ENCODE measurements at places on chromosomes 2 and 18.

DNA sequence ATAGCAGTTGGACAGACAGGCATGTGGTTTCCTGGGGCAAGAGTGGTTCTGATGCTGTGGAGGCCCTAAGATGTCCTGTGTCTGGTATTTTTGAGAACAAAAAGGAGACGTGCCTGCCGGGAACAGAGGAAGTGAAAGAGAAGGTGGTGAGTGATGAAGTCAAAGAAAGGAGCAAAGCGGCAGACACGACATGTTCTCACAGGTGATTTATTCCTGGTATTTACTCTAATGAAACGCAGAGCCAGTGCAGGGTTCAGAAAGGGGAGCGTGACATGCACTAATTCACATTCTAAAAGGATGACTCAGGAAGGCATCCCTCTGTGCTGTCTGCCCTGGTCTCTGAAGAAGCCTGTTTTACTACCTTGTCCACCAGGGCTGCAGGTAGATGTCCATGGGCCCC is 211.0 kb downstream of the KCNE4 start:
- DNase-seq: peak; percentile 93

DNA sequence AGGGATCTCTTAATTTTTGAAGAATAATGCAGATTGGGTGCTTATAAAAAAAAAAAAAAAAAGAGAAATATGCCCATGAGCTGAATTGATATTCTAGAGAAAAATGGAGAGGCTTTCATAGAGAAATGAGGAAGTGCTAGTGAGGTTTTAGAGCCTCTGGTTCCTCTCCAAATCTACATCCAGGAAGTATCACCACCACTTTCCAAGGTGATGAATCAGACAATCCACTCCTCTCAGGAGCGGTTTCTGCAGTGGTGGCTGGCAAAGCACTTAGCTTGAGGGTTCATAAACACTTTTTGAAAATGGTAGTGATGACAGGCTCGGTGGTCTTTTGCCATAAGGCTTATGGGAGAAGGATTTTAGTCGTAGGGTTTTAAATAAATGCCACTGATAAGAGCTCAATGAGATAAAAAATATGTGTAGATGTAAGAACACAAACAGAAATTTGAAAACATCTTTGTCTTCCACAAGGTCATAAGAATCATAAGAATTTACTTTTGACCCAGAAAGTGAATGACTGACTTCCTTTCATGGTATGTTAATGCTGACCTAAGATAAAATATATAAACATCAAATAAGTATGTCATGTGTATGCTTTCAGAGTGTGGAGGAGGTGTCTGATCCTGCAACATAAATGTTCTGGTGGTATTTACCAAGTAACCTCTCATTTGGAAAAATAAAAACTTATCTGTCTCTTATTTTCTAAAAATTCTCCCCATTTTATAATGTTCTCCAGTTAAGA is 42.1 kb upstream of the DSG1 start:
- DNase-seq: no peak

- DNase-seq: peak; percentile 63
Observed at GRCh38 chr2:86038291-86039081, 67.2 kb downstream of the POLR1A start.

- DNase-seq: no peak
Observed at GRCh38 chr2:63853527-63854310, 12.0 kb downstream of the UGP2 start.

- peak; percentile 77 for DNase-seq
Observed at GRCh38 chr2:51953931-51954330, 922.0 kb upstream of the NRXN1 start.

GRCh38 chr2:8494151-8494550 is 187.7 kb upstream of the ID2 start:
- DNase-seq: no peak

- DNase-seq: no peak
Observed at GRCh38 chr2:146764301-146764700, 1080.5 kb upstream of the ACVR2A start.

GRCh38 chr2:104897515-104898184 is 43.7 kb downstream of the POU3F3 start:
- DNase-seq: peak; percentile 71

- no peak for DNase-seq
Observed at GRCh38 chr2:219916726-219917440, 289.5 kb downstream of the SLC4A3 start.

GRCh38 chr2:19062370-19062769 is 296.1 kb downstream of the OSR1 start:
- DNase-seq: no peak

GRCh38 chr2:237682856-237683670 is 55.7 kb downstream of the LRRFIP1 start:
- no peak for DNase-seq

DNA sequence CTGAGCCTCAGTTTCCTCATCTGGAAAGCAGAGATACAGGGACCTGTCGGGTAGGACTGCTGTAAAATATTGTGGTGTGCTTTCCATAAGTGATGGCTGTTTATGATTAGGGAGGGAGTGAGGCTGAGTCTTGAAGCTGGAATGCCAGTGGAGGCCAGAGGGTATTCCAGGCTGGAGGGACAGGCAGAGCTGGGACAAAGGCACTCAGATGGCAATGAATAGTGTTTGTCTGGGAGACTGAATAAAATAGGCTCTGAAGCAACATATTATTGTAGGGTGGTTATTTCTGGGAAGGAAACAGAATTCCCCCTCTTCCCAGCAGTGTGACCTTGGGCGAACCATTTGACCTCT is 120.7 kb downstream of the INHBB start:
- DNase-seq: no peak

DNA sequence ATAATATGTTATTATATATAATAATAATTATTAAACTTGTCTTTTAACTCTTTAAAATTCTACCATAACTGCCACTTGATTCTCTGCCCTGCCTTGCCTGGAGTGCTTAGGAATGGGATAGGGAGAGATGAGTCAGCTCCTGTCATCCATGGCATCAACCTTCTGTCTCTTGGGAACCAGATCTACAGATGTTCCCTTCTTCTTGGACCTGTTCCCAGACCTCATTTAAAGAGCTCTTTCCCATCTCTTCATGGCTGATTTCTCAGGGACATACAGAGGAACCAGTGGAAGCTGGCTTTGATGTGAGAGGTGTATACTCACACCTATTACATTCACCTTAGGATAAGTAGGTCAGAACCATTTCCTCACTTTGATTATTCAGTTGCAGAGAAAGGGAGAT is 155.3 kb upstream of the MYO3B start:
- DNase-seq: peak; percentile 83

DNA sequence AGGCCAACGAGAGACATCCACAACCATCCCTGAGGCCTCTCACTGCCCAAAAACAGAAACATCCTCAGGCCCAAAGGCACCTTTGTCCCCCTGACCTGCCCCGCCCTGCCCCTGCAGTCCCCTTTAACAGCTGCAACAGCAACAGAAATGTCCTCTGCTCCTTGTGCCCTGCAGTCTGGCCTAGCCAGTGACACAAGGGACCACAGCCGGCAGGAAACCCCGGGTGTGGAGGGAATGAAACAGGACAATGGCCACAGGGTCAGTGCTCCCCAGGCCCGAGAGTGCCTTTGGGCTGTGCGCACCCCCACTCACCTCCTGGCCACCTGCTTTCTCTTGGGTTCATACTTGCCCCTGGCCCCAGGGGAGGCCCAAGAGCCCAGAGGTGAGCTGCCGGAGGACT is 35.6 kb downstream of the SNED1 start:
- no peak for DNase-seq

DNA sequence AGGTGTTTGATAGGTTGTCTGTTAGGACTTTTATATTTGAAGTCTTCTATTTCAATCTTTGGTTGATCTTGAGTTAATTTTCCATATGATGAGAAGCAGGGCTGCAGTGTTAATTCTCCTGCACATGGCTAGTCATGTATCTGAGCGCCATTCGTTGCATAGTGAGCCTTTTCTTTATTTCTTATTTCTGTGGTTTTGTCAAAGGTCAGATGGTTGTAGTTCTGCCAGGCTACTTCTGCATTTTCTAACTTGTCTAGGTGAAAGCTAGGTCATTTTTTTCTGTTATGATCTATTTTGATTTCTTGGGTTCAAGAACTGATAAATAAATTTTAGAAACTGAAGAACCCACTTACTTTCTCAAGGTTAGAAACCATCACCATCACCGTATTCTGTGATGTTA is 56.7 kb downstream of the CCDC74A start:
- no peak for DNase-seq

DNA sequence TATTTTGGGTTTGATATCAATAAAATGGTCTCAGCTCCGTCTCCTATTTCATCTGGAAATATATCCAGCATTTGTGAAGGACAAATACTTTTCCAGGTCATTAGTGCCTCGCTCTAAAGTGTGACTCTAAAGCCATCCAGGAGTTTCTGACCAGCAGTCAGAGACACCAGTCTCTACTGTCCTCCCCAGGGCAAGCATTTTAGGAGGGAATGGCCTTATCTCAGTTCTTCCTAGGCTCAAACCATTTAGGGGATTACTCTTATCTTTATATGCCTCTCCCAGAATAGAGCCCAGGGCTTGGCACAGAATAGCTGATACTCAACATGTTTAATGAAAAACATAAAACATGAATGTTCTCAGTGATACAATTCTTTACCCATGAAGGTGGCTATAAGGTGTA is 187.6 kb downstream of the NAPG start:
- no peak for DNase-seq

DNA sequence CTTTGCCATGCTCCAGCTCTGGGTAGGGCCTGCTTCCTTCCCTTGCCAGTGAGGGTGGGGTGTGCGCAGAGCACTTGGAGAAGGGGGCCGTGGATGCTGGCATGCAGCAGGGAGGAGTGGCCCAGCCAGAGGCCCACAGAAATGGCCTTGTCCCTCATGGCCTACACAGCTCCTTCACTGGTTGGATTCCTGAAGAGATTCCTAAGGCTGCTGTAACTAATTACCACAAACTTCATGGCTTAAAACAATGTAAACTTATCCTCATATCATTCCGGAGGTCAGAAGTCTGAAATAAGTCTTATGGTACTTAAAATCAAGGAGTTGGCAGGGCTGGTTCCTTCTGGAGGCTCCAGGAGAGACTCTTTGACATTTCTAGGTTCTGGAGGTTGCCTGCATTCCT is 195.2 kb downstream of the GLI2 start:
- peak; percentile 55 for DNase-seq

GRCh38 chr2:174577967-174578589 is 19.5 kb downstream of the WIPF1 start:
- DNase-seq: peak; percentile 80

DNA sequence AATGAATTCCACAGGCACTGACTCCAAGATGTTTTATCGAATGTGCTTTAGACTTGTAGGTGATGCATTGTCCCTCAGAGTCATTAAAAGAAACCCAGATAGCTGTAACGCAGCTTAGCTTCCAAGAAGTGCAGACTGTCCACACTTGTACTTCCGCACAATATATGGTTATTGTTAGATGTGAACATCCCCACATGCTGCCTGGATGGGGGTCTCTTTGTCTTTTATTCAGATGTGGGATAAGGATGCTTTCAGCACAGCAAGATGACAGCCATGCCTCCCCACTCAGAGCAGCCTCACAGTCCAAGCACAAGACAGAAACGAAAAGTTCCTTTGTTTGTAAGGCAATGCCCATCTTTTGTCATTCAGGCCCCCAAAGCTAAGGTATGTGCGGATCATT is 416.6 kb downstream of the HRH4 start:
- no peak for DNase-seq

DNA sequence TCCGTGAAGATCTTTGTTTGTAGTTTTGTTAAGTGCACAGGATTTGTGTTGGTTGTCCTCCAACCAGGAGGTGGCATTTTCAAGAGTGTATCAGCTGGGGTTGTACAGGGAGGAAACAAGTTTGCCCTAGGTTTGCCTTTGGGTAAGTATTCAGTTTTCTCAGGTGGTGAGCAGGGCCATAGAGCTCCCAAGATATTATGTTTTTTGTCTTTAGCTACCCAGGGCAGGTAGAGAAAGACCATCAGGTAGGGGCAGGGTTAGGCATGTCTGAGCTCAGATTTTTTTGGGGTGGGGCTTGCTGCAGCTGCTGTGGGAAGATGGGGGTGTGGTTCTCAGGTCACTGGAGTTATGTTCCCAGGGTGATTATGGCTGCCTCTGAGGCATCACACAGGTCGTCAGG is 191.6 kb downstream of the DCDC2C start:
- no peak for DNase-seq

- no peak for DNase-seq
Observed at GRCh38 chr2:240878341-240878936, 9.8 kb downstream of the AGXT start.

GRCh38 chr18:54767098-54767497 is 61.2 kb upstream of the RAB27B start:
- no peak for DNase-seq

DNA sequence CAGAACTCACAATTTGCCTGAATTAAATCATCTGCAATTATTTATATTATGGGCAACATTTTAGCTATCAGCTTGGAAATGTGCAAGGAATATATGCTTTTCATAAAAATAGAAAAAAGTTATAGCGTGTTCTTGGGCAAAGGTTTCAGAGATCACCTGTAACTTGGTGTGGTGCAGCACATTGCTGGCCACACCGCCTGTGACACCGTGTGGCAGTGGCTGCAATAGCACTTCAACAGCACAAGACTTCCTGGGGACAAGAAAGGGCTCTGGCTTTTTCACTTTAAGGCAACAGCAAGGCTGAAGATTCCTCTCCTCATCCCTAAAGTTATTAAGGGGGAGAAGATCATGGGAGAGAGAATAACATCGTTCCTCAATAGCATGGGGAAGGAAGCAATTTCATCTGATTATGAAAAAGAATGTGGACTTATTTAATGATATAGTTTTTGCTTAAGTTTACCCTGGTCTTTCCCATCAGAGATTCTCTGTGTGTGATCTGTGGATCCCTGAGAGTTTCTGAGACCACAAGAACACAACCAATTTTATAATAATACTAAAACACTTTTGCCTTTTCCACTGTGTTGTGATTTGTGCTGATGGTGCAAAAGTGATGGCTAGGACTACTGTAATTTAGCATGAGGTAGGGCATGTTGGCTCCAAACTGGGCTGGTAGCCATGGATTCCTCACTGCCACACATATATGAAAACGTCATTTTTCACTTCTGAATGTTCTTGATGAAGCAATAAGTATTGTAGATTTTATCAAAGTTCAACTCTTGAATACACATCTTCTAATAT is 15.0 kb upstream of the SERPINB3 start:
- no peak for DNase-seq

DNA sequence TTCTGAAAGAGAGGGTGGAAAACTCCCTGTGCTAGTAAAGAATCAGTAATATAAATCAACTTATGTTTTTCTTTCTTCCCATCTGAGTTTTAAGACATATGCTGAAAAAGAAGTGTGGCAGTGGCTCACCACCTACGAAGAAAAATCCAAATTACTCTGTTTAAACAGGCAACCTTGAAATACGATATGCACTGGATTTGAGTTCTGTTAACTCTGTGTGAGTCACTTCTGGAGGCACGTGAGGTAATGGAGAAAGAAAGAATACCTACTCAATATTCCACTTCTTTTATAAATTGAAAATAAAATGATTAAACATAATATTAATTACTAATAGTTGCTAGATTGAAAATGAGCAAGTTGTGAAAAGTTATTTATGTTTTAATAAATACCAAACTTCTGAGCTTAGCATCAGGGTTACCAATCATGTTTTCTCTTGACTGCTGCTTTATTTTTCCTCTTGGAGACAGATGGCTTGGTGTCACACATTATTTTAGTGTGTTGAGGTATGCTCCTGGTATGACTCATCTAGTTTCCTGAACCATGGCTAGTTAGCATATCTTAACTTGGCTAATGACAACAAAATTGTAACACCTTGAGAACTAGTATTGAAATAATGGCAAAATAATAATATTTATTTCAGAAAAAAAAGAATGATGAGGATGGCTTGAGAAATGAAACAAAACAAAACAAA is 1705.5 kb upstream of the PIK3C3 start:
- DNase-seq: no peak

- DNase-seq: peak; percentile 24
Observed at GRCh38 chr2:24352664-24353063, 7.7 kb downstream of the ITSN2 start.

Data from fibroblast of skin of abdomen (primary cell).